ENCODE measurements at places on chromosomes 11 and 22.
A peak's percentile ranks its signal among the peaks of the same experiment; 100 is the strongest.

- H3K36me3 ChIP-seq: no peaks in the 10 kb centered on the region
- peak overlapping the region; percentile 39 for H3K27ac ChIP-seq
- H3K27me3 ChIP-seq: no peaks in the 10 kb centered on the region
- DNase-seq: no peak
These were observed 1.9 kb upstream of the OR6Q1 start for GRCh38 chr11:58028687-58029411.

- H3K27ac ChIP-seq: no peak overlapping the region
- H3K27me3 ChIP-seq: peaks cover 91% of the 10 kb centered on the region
- H3K4me1 ChIP-seq: no peaks in the 10 kb centered on the region
- H3K4me3 ChIP-seq: no peak overlapping the region
- no peaks in the 10 kb centered on the region for H3K36me3 ChIP-seq
These were observed 59.2 kb downstream of the CACNG2 start for GRCh38 chr22:36644333-36644757.

DNA sequence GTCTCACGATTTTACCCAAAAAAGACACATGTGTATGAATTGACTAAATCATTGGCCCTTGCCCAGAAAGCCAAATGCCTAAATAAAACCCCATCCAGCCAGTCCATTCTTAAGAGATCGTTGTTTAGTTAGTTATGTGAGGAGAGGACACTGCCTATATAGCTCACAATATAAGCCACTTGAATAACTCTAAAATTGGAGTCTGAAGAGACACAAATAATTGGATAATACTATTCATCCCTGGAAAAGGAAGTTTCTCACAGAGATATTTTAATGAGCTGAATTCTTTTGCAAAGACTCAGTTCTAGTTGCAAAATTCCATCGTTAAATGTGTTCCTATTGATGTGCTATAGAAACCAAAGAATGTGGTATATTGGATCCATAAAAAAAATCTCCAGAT, 176.7 kb downstream of the SOX6 start:
- no peak for DNase-seq
- no peak overlapping the region for H3K27ac ChIP-seq
- no peak overlapping the region for H3K4me3 ChIP-seq
- H3K4me1 ChIP-seq: peaks cover 21% of the 10 kb centered on the region

DNA sequence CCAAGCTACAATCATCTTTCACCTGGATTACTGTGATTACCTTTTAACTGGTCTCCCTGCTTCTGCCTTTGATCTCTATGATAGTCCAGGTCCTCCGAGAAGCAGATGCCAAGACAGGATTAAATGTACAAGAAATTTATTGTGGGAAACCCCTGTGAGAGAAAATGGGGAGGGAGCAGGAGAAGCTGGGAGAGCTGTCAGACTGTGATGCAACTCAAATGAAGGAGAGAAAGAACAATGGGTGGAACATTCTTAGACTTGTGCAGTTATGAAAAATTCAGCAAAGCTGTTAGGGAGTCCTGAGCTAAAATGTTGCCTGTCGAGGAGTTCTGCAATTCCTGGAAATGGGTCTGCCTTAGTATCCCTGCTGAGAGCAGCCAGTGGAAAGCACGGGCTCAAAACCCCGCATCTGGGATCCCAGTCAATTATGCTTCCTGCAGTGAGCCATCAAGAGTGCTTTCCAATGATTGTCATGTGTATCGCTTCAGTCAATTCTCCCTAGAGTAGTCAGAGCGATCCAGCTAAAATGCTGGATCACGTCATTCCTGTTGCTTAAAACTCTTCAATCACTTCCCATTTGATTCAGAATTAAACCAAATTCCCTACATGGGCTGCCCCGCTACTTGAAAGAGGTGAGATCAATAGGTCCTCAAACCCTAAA, 16.5 kb upstream of the CSTF3 start:
- no peaks in the 10 kb centered on the region for H3K27me3 ChIP-seq
- H3K27ac ChIP-seq: no peak overlapping the region
- no peak for DNase-seq
- H3K36me3 ChIP-seq: no peaks in the 10 kb centered on the region

- H3K36me3 ChIP-seq: no peaks in the 10 kb centered on the region
- peaks cover 6% of the 10 kb centered on the region for H3K27me3 ChIP-seq
- DNase-seq: no peak
These were observed 7.0 kb upstream of the TNFRSF13C start for GRCh38 chr22:41933411-41934177.

GRCh38 chr22:19691721-19692341, 22.5 kb upstream of the SEPTIN5 start:
- H3K36me3 ChIP-seq: no peaks in the 10 kb centered on the region
- H3K27ac ChIP-seq: no peak overlapping the region
- H3K27me3 ChIP-seq: peaks cover 13% of the 10 kb centered on the region

DNA sequence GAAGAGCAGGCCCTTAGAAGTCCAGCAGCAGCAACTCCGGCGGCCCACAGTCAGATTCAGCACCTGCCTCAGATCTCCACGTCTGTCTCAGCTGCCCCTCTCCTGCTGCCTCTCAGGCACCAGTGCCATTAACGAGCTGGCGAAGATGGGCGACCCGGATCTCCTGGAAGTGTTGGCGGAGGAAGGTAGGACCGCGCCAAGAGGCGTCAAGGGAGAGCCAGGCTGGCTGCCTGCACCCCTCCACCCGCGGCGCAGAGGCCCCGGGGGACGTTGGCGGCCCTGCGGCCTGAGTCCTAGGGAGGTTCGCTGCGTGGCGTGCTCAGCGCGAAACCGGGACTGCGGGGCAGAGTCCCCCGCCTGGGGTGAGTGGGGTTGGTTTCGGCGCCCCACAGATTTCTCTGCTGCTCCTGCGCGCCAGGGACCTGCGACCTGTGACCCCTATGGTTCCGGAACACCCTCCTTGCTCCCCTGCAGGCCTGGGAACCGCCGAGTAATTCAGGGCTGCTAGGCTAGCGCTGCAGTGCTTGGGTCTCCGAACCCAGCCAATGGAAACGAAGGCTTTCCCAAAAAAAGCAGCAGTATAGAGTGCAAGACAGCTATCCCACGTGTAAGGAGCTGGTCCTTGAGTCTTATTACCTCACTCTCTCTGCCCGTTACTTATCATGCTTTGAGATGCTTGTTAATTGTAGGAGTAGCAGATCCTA, 615 bp downstream of the ANO5 start:
- peak; percentile 29 for DNase-seq
- H3K27ac ChIP-seq: no peak overlapping the region
- H3K36me3 ChIP-seq: no peaks in the 10 kb centered on the region
- peaks cover 19% of the 10 kb centered on the region for H3K4me1 ChIP-seq
- peak overlapping the region; percentile 98 for H3K4me3 ChIP-seq
- peaks cover 27% of the 10 kb centered on the region for H3K27me3 ChIP-seq

DNA sequence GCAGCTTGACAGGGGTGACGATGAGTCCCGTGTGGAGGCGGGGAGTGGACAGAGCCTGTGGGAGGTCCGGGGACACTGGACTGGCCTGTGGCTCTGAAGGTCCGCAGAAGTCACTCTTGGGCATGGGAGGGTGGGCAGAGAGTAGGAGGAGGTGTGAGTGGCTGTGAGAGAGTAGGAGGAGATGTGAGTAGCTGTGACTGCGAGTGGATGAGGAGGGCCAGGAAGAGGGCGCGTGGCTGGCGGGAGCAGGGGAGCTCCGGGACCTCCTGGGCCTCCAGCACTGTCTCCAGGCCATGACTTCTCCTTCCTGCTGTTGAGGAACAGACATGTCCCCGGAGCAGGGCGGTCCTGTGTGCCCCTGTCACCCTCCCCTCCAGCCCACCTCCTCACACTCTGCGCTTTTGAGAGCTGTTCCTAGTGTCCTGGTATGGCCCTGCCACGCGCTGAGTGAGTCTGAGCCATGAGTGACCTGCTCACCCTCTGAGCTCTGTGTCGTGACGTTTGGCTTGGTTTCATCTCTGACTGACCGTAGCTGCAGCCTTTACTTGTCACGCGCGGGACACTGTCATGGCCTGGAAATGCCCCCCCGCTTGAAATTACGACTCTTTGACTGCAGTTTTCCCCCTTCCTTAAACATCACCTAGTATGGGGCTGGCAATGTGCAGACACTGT, 391.5 kb downstream of the TBC1D22A start:
- H3K36me3 ChIP-seq: no peaks in the 10 kb centered on the region
- no peak overlapping the region for H3K27ac ChIP-seq
- H3K4me3 ChIP-seq: no peak overlapping the region

DNA sequence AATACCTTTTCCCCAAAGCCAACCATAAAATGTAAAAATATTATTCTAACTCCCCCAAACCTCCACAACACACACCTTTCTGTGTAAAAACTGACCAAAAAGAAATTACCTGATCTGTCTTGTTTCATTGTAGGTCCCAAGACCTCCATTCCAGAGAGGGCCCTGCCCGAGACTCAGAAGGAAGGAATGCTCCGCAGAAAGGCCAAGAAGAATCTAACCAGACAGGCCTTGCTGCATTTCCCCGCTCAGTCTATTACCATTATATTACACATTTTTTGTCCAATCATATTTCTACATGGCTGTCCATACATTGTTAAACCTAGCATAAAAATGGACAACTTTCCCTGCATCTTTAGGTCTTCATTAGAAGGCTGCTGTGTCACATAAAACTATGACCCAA, 237.5 kb upstream of the UBASH3B start:
- H3K4me3 ChIP-seq: no peak overlapping the region
- no peaks in the 10 kb centered on the region for H3K27me3 ChIP-seq
- H3K27ac ChIP-seq: no peak overlapping the region
- H3K36me3 ChIP-seq: peaks cover 8% of the 10 kb centered on the region
- no peaks in the 10 kb centered on the region for H3K4me1 ChIP-seq

DNA sequence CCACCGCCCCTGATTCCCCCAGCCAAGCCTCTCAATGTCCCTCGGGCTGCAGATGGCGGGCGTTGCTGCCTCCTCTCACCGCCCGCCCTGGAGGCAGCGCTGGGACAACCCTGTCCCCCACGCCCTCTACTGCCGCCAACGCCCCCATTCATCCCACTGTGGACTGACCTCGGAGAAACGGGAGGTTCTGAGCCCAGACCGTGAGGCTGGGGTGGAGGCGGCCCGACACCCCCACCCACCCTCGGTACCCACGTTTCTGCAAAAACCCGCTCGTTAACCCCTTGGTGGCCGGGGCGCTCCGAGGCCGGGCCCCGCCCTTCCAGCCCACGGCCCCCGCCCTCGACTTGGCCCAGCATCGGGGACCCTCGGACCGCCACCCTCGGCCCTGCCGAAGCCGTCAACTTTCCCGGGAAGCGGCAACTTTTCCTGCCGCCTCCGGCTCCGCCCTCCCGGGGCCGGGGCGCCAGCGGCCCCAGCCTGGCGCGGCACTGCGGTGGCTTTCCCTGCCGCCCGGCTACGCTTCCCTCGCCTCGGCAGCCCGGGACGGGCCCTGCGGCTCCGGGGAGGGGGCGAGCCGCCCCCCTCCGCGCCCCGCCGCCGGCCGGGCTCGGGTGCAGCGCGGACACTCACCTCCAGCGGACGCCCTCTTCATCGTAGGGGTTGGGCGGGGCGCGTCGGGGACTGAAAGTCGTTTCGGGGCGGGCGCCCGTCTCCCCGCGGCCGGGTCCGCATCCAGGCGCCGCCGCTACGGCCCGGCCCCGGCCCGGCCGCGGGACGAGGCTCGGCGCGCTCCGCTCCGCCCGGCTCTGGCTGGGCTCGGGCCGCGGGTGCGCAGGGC, 458 bp downstream of the RTN4R start:
- H3K4me3 ChIP-seq: peak overlapping the region; percentile 61
- no peaks in the 10 kb centered on the region for H3K36me3 ChIP-seq
- DNase-seq: no peak

DNA sequence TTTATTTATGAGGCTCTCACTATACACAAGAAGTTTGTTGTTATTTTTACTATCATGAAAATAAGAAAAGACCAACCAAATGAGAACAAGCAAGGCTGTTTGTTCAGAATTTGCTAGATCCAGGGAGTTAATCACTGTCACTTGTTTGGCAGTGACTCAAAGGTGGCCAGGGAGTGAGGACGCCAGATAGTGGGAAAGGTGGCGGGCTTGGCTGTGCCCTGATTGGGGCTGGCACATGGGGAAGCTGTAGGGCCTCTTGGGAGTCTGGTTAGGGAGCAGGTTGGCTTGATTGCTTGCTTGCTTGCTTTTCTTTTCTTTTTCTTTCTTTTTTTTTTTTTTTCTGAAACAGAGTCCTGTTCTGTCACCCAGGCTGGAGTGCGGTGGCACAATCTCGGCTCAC, 53.1 kb upstream of the SLC22A12 start:
- no peak overlapping the region for H3K4me3 ChIP-seq
- H3K4me1 ChIP-seq: peaks cover 4% of the 10 kb centered on the region
- no peaks in the 10 kb centered on the region for H3K36me3 ChIP-seq
- DNase-seq: no peak
- H3K27ac ChIP-seq: no peak overlapping the region
- H3K27me3 ChIP-seq: no peaks in the 10 kb centered on the region

GRCh38 chr22:19455585-19456370, 8.3 kb upstream of the C22orf39 start:
- H3K36me3 ChIP-seq: peaks cover 15% of the 10 kb centered on the region
- no peaks in the 10 kb centered on the region for H3K27me3 ChIP-seq
- no peaks in the 10 kb centered on the region for H3K4me1 ChIP-seq
- no peak overlapping the region for H3K4me3 ChIP-seq
- no peak overlapping the region for H3K27ac ChIP-seq
- no peak for DNase-seq

GRCh38 chr11:62806611-62807121, 1.4 kb upstream of the NXF1 start:
- peaks cover 2% of the 10 kb centered on the region for H3K27me3 ChIP-seq
- H3K27ac ChIP-seq: no peak overlapping the region
- DNase-seq: no peak
- H3K4me3 ChIP-seq: peak overlapping the region; percentile 100
- H3K4me1 ChIP-seq: peaks cover 33% of the 10 kb centered on the region

All from neural crest cell (in vitro differentiated cells).